ENCODE measurements at places on chromosomes 16 and 17. TPM values are rescaled to one million over a fixed set of nuclear protein-coding genes. Genes with fewer than 3 reads are reported as not detected.

The PRSS27 gene
- polyA plus RNA-seq, result 1.1 TPM

The GGA2 gene
- 40.3 TPM for polyA plus RNA-seq

The SOX8 gene
- polyA plus RNA-seq, result 5.7 TPM

The HS3ST3B1 gene
- 8.1 TPM for polyA plus RNA-seq

The ESRP2 gene
- 16.2 TPM for polyA plus RNA-seq

The CTRB2 gene
- polyA plus RNA-seq, result not detected

The MYH11 gene
- 0.71 TPM for polyA plus RNA-seq

The ASPA gene
- 0.13 TPM for polyA plus RNA-seq

The CACNG5 gene
- 1.8 TPM for polyA plus RNA-seq

The CCT6B gene
- polyA plus RNA-seq, result 1.1 TPM

The CBX8 gene
- 1.3 TPM for polyA plus RNA-seq

The KCNH4 gene
- polyA plus RNA-seq, result 0.05 TPM

The LGALS9 gene
- polyA plus RNA-seq, result 1.8 TPM

The SLC13A2 gene
- polyA plus RNA-seq, result not detected

The SLC2A4 gene
- 6.9 TPM for polyA plus RNA-seq

The DERL2 gene
- polyA plus RNA-seq, result 91.0 TPM

The KRTAP1-1 gene
- not detected for polyA plus RNA-seq

The SOX15 gene
- polyA plus RNA-seq, result 29.9 TPM

The TBC1D3H gene
- polyA plus RNA-seq, result not detected

The PRRT2 gene
- 16.6 TPM for polyA plus RNA-seq

The GNAO1 gene
- 7.5 TPM for polyA plus RNA-seq

The CCL15 gene
- polyA plus RNA-seq, result not detected
